Activated naive CD4-positive, alpha-beta T cell treated with anti-CD3 and anti-CD28 coated beads for 36 hours (primary cell): ENCODE measurements at places on chromosomes 3 and 15. TPM values are rescaled to one million over a fixed set of nuclear protein-coding genes. Genes with fewer than 3 reads are reported as not detected.

Gene TPRG1
- 1.0 TPM for total RNA-seq

Gene GP9
- total RNA-seq: not detected

GRCh38 chr15:38440353-38441129, 13.4 kb upstream of the FAM98B start:
- DNase-seq: peak; percentile 64

GRCh38 chr3:78221300-78221699, 1181.4 kb downstream of the ROBO2 start:
- no peak for DNase-seq
